ENCODE measurements at places on chromosomes 11 and 22.

DNA sequence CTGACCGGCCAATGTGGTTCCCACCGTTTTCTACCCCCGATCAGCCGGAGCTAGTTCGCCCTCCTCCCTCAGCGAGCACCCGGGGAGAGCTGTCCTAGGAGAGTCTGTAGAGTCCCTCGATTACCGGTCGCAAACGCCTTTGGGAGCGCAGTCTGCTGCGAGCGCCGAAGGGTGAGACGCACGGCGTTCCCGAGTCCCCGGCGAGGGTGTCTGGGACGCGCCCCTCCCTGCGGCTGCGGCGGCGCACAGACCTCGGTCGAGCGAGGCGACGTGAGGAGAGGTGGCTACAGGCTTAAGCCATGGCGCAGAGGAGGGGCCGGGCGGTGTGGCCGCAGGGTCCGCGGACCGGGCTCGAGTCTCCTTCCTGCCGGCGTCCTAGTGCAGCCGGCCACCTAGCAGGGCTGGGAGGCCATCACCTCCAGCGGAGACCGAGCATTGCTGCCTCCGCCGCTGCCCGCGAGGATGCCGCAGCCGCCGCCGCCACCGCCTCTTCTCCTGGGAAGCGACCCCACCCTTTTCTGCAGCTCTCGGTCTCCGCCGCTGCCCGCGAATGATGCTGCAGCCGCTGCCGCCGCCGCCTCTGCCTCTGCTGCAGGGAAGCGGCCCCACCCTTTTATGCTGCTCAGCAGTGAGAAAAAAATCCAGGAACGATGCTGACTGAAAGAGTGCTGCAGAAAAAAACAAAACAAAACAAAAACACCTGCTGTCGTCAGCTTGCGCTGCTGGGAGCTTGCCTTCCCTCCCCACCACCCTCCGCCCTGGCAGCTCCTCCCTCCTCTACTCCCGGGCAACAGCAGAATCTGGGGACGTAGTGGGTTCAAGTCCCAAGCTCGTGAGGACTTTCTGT, at the start of gene MAP6:
Gene MAP6, minus strand, starts transcription at position 588 of the 847 bp plus-strand sequence. CDS start 669 bp downstream, outside the sequence.
- DNase-seq = no peak

DNA sequence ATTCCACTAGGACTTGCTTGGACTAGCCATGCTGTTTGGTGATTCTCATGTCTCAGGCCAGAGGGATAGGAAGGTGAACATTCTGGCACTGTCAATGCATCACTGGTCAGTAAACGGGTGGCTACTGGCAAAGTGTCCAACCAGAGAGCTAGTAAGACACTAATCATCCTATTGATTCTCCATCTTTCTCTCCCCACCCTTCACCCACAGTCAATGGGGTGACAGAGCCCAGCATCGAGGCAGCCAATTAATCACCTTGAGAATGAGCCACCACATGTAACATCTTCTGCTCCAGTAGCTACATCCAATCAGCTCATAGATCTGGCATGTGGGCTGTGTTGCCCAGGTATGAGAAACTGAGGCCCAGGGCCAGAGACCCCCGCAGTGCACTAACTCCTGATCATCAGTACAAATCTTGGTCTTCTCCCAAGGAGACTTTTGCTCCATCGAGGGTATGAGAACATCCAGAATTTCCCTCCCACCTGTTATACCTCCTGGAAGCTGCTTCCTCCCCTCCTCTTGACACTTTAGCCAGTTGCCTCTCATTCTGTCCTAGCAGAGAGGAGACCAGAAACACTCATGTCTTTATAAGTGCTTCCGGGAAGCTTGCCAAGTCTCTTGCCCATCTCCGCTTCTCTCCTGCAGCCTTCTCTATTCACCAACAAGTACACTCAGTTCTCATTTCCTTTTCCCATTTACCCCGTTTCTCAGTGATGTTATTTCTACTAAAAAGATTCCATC, 17.0 kb downstream of the HTR3A start:
- no peak for DNase-seq

- no peak for DNase-seq
Observed at GRCh38 chr11:59289356-59290181, 69.1 kb upstream of the OR5AN1 start.

DNA sequence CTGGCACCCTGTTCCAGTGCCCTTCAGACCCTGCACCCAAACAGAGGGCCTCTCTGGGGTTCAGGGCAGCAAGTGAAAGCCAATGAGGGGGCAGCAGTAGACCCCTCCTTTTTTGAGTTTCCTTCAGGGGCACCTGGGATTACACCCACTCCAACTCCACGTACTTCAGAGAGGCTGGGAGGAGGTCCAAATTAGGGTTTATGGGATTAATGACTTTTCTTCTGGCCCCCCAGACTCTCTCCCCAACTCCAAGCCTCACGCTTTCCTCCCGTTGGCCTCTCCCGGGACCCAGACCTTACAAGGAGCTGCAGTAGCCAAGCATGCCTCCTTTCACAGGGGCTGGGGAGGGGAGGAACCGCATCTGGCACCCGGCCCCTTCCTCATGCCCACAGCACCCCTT, 101.7 kb downstream of the NECTIN1 start:
- DNase-seq = no peak

GRCh38 chr11:133903875-133904817, 52.6 kb downstream of the IGSF9B start:
- no peak for DNase-seq

DNA sequence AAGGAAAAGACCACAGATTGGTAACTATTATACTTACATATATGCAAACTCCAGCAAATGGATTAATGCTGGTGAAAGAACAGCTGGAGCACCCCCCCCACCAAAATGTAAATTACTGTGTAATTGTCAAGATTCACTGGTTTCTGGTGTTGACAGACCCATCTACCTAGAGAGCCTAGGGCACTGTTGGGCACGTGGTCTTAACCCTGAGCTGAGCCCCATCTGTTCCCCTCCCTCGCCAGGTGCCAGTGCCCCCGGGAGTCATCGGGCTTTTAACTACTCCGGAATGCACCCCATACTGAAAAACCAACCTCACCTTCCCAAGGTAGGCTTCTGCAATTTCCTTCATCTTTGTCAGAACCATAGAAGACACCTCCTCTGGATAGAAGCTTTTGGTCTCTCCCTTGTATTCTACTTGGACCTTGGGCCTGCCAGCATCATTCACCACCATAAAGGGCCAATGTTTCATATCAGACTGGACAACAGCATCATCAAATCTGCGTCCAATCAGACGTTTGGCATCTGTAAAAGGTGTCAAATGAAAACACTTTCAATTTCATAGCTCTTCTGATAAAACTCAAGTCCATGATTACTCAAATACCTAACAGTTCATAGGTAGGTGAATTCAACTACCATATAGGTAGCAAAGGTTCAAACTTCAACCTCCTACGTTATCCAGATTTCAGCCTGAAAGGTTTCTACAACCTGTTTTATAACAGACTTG, 1.5 kb downstream of the HSPA8 start:
- DNase-seq = no peak

- DNase-seq = no peak
Observed at GRCh38 chr11:122633219-122633829, 22.2 kb upstream of the UBASH3B start.

DNA sequence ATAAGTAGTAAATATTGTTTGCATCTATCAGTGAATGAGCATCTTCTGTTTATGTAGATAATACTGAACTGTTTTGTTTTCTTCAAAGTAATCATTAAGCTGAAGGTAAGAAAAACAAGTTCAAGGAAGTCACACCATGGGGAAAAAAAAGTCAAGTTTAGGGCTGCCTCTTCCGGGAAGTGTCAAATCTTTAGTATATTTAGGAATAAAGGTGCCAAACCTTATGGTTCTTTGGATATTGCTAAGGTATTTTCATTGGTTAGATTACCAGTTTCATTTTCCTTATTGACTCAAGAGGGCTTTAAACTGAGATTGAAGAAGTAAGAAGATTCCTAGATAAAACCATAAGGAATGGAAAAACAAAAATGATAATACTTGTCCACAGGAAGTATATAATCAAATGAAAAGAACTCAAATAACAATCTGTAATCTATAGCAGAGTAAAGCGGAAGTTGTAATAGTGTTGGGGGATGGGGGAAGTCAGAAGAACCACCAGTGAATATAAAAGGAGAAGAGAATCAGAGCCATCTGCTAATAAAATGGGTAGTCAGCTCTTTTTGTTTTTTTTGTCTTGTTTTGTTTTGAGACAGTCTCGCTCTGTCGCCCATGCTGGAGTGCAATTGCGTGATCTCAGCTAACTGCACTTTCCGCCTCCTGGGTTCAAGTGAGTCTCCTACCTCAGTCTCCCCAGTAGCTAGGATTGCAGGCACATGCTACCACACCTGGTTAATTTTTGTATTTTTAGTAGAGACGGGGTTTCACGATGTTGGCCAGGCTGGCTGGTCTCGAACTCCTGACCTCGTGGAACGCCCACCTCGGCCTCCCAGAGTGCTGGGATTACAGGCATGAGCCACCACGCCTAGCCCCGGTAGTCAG, 2.3 kb downstream of the ATM start:
- no peak for DNase-seq

- no peak for DNase-seq
Observed at GRCh38 chr11:34203377-34203871, 98.0 kb downstream of the NAT10 start.

DNA sequence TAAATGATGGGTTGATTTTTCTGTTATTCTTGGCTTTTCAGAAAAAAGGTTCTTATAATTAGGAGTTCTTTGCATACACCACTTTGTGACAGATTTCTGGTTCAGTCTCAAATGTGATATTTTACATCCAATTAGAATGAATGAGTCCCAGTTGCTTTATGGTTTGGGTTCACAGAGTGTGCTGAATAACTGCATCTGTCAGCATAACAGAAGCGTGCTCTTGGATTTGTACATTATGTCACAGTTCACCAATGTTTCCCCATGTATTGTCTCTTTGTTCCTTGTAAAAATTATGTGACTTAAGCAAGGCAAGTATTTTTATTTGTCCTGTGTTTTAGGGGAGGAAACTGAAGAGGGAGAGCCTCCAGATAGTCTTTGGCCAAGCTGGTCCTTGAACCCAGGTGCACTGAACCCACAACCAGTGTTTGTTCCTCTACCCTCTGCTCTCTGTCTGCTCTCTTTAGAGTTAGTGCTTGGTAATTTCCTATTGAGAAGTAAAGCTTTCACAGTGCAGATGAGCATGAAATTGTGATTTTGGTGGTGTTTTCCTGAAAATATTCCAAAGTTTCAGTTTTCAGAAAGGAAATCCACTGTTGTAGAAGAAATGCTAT, 107.5 kb downstream of the TBC1D22A start:
- DNase-seq = no peak

DNA sequence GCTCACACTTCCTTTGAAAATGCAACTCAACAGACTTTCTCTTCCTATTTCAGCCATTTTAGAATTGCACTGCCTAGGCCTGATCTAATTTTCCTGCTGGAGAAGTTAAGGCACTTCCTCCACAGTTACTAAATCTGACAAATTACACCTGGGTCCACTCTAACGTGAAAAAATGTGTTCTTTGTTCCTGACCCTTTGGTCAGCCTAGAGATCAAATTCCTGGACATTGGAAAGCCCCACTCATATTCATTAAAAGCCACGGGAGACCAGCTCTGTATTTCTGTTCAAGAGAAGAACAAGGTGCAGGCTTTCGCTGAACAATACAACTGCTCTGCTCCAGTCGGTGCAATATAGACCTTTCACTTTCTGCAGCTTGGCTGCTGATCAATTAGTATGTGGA, 96.6 kb downstream of the MPPED2 start:
- no peak for DNase-seq

- DNase-seq = no peak
Observed at GRCh38 chr11:96319898-96320656, 22.9 kb downstream of the MAML2 start.

- DNase-seq = no peak
Observed at GRCh38 chr22:30605449-30606110, 1.4 kb upstream of the TCN2 start.

DNA sequence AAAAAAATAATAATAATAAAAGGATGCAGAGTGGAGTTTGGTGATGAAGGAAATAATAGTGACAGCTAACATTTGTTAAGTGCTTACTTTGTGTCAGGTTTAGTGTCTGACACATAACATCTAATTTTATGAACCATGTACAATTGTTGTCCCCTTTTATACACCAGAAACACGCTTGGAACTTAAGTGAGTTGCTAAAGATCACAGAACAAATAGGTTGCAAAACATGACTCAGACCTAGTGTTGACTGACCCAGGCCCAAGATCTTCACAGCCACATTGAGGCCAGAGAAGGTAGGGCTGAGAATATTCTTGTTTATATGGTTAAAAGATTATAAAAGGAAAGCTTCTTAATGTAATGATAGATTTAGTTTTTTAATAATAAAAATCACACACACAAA, 25.6 kb upstream of the TMEM135 start:
- DNase-seq = no peak

DNA sequence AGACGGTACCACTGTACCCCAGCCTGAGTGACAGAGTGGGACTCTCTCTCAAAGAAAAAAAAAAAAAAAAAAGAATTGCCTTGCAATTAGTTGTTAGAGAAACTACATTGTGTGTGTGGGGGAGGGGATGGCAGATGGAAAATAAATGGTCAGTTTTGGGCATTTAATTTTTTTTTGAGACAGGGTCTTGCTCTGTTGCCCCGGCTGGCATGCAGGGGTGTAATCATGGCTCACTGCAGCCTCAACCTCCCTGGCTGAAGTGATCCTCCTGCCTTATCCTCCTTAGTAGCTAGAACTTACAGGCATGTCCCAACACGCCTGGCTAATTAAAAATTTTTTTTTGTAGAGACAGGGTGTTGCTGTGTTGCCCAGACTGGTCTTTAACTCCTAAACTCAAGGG, 36.4 kb downstream of the WEE1 start:
- no peak for DNase-seq

GRCh38 chr22:30782613-30783012, 87.9 kb downstream of the OSBP2 start:
- DNase-seq = no peak
